ENCODE measurements at places on chromosomes 7 and 10.

DNA sequence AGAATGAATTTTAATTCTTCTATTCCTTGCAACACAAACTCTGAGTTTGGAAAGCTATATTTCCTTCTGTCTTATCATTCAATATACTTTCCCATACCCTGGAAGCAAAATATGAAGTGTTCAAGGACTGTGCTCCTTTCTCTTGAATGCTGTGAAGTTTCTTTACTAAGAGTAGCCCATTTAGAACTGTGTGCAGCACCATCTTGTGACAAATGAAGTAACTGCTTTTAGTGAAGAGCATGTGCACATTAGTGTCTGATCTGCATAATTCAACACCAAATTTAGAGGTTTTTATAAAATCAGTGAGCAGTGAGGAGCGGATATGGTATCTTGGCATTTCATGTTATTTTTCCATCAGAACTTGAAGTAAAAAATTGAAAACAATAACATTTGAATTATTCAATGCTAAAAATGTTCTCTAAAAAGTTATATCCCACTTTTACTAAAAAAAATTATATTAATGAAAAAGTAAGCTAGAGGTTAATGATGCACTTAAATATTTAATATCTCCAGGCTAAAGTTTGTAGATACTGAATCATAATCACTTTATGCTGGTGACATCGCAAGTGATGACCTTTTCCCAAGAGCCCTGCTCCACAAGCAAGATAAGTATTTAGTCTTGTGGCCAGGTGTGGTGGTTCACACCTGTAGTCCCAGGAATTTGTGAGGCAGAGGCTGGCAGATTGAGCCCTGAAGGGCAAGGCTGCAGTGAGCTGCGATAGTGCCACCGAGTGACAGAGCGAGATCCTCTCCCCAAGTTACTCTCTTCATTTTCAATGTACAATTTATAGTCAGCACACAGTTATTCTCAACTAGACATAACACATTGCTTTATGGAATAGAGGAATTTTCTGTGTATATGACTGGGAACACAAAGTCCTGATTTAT lies 108.8 kb upstream of the PCLO start:
- peak; percentile 53 for DNase-seq

GRCh38 chr10:7609556-7609955 lies 57.2 kb downstream of the ITIH5 start:
- no peak for DNase-seq

DNA sequence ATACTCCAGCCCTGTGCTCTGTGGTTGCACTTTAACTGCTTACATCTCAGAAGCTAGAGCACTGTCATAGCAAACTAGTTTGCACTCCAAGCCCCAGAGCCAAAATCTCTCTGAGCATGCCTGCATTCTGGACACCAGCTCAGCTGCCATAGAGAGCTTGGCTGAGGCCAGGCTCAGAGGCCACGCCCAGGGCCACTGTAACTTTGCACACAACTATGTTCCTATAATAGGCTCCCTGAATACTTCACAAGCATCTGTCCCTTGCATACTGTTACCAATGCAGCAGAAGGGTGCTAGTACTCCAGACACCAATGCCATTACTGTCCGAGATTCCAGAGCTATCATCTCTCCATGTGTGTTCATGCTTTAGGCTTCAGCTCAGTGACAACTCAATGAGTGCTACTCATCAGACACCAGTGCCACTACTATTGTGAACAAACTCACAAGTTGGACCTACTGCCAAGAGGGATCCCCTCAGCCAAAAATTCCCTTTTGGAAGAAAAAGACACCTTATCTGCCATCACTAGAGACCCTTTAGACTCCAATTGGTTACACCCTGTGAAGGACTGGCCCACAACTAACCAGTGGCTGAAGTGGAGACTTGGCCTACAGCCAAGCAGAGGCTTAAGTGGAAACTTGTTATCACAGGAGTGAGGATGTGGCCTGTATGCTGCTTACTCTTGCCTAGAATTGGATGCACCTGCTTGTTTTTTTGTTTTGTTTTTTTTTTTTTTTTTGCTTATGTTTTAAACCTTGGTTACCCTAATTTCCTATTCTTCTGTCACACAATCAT lies 211.6 kb upstream of the MAGI2 start:
- no peak for DNase-seq

DNA sequence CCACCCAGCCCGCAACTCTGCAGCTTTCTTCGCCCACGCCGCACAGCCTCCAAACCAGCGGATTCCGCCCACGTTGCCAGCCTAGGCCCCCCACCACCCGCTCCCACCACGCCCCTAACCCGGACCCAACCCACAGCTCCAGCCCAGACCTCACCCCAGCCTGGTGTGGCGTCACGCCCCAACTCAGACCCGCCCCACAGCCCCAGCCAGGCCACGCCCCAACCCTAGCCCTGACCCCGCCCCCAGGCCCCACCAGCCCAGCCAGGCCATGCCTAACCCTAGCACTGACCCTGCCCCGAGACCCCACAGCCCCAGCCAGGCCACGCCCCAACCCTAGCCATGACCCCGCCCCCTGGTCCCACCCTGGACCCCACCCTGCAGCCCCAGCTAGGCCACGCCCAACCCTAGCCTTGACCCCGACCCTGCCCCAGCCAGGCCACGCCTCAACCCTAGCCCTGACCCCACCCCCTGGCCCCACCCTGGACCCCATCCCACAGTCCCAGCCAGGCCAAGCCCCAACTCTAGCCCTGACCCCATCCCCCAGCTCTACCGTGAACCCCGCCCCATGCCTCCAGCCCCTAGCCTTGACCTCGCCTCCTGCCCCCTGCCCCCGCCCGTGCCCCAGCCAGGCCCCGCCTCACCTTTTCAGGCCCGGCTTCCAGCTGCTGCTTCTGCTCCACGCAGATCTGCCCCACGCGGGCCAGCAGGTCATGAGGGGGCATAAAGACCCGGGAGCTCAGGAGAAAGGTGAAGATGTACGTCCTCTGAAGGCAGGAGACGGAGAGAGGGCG lies 64.0 kb downstream of the RASGEF1A start:
- peak; percentile 74 for DNase-seq

- no peak for DNase-seq
Measured at GRCh38 chr10:119138346-119139306, 26.9 kb downstream of the SFXN4 start.

- DNase-seq = peak; percentile 61
Measured at GRCh38 chr7:5139998-5140397, 50.0 kb upstream of the WIPI2 start.

DNA sequence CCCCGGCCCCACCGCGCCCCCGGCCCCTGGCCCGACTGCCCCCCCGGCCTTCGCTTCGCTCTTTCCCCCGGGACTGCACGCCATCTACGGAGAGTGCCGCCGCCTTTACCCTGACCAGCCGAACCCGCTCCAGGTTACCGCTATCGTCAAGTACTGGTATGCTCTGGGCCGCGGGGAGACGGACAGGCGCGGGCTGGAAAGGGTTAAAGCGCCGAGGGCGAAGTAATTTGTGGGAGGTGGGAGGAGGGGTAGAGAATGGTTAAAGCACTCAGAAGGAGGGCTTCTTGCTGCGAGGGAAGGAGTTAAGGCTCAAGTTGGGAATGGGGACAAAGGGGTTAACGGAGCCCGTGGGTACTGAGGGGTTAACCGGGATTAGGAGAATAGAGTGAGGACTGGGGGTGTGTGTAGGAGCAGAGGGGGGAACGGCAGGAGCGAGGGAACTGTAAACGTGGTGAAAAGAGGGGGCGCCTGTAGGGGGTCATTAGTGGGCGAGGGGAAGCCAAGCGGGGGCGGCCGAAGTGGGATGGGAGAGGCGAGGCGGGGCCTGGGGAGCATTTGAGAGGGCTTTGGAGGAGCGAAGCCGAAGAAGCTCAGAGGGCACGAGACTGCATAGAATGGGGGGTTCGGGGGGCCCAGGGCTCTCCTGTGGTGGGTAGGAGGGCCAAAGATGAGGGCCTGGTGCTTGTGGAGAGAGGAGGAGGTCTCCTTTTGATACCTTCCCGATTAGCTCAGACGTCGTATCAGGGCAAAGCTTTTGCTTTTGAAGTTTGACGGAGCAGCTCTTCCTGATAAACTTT lies 605 bp downstream of the SUFU start:
- peak; percentile 86 for DNase-seq

DNA sequence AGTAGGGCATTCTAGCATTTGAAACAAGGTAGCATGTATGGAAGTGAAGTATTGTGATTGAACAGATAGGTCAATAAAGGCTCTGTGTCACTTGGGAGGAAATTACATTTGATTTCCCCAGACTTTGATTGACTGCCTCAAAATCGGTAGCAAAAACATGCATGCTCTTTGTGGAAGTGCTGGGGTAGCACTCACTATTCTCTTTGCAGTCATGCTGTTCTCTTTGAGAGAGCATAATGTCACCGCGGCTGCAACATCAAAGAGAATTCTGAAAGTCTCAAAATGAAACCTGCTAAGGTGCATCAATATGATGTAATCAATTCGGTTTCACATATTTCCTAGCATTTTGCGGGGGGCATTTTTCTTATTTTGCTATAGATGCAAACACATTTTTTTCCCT lies 64.2 kb downstream of the ARMC3 start:
- DNase-seq = no peak

GRCh38 chr10:5292196-5292735 lies 72.5 kb upstream of the UCN3 start:
- no peak for DNase-seq

DNA sequence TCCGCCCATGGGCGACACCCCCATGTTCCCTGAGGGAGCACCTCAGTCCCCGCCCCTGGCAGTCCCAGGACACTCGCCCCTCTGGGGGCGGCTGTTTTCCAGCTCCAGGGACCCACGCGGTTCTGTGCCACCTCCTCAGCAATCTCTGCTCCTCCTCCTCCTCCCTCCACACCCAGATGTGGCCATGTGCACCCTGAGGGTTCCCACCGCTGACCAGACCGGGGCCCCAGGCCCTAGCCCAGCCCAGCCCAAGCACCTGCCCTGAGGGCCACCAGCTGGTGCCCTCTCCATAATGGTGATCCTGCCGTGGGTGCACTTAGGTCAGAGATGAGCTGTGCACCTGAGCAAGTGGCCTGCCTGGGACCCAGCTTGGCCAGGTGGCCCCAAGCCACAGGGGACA lies 25.1 kb downstream of the AP5Z1 start:
- DNase-seq = no peak

DNA sequence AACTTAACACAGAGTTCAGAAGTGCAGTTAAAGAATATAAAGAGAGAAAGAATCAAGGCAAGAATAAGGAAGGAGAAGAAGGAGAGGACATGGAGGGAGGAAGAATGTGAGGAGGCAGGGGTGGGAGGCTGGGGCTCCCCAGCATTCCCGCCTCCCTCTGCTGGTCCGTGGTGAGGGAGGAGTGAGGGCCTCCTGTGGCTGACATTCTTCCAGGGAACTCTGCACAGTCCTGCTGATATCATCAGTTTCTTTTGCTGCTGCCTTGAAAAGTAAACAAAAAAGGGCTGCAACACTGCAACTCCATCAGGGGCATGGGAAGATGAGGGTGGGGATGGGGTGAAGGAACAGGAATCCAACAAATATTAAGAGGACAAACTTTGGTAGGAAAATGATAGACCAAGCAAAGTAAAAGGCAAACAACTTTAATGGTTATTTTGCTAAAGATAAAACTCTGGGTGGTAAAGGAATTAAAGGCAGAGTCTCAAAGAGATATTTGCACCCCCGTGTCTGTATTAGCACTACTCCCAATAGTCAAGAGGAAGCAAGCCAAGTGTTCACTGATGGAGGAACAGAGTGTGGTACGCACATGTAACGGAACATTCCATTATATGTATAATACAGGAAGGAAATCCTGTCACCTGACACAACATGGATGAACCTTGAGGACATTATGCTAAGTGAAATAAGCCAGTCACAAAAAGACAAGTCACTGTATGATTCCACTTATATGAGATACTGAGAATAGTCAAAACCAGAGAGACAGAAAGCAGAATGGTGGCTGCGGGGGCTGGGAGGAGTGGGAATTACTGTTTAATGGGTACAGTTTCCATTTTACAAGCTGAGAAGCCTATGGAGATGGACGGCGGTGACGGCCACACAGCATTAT lies 8.0 kb upstream of the SPOCK2 start:
- DNase-seq = peak; percentile 32

DNA sequence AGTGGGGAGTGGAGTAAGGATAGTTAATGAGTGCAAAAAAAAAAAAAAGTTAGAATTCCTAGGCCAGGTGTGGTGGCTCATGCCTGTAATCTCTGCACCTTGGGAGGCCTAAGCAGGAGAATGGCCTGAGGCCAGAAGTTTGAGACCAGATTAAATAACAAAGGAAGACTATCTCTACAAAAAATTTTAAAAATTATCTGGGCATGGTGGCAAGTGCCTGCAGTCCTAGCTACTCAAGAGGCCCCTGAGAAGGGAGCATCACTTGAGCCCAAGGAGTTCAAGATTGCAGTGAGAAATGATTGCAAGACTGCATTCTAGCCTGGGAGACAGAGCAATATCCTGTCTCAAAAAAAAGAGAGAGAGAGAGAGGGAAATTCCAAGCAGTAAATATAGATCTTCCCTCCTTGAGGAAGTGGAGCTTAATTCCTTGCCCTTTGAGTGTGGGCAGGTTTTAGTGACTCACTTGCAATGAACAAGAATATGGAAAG lies 19.5 kb upstream of the CSTF2T start:
- no peak for DNase-seq

DNA sequence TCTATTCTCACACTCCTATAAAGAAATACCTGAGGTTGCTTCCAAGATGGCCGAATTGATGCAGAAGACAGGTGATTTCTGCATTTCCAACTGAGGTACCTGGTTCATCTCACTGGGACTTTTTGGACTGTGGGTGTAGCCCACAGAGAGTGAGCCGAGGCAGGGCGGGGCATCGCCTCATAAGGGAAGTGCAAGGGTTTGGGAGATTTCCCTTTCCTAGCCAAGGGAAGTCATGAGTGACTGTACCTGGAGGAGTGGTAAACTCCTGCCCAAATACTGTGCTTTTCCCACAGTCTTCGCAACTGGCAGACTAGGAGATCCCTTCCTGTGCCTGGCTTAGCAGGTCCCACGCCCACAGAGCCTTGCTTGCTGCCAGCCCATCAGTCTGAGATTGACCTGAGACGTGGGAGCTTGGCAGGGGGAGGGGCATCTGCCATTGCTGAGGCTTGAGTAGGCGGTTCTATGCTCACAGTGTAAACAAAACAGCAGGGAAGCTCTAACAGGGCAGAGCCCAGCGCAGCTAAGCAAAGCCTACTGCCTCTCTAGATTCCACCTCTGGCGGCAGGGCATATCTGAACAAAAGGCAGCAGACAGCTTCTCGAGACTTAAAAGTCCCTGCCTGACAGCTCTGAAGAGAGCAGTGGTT lies 152.2 kb downstream of the ARL4A start:
- DNase-seq = peak; percentile 76

DNA sequence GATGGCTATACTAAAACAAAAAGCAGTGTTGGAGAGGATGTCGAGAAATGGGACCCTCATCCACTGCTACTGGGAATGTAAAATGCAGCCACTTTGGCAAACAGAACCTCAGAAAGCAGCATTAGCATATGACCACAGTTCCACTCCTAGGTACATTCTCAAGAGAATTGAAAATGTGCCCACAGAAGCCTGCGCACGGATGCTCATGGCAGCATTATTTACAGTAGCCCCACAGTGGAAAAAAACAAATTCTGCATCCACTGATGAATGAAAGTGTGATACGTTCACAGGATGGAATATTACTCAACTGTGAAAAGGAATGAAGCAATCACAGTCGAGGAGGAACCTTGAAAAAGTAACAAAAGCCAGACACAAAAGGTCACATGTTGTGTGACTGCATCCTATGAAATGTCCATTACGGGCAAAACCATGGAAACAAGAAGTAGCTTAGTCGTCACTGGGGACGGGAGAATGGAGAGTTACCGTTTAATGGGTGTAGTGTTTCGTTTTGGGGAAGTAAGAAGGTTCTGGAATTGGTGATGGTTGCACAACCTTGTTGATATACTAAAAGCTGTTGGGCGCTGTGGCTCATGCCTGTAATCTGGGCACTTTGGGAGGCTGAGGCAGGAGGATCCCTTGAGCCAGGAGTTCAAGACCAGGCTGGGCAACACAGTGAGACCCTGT lies 2.5 kb upstream of the UPK3B start:
- peak; percentile 1 for DNase-seq
